H1 (cell line): ENCODE measurements at places on chromosomes 12 and 14. TPM values are rescaled to one million over a fixed set of nuclear protein-coding genes. Genes with fewer than 3 reads are reported as not detected.

- DNase-seq: no peak
These were observed 15.7 kb upstream of the ESPL1 start for GRCh38 chr12:53252349-53252916.

DNA sequence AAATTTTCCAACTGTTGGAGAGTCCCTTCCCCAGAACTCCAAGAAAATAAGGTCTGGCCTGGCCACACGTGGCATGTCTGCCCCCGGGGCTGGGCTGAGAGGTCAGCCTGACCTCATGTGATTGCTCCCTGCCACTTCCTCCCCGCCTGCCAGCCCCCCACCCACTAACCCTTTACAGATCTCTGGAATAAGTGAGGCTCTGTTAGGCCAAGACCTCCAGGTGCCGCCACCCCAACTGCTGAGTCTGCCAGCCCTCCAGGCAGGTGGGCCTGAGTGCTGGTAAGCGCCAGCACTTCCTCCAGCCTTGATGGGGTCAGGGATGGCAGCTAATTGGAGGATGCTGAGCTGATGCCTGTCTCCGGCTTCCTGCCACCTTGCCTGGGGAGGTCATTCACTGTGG, 658.4 kb downstream of the MED13L start:
- DNase-seq: no peak

DNA sequence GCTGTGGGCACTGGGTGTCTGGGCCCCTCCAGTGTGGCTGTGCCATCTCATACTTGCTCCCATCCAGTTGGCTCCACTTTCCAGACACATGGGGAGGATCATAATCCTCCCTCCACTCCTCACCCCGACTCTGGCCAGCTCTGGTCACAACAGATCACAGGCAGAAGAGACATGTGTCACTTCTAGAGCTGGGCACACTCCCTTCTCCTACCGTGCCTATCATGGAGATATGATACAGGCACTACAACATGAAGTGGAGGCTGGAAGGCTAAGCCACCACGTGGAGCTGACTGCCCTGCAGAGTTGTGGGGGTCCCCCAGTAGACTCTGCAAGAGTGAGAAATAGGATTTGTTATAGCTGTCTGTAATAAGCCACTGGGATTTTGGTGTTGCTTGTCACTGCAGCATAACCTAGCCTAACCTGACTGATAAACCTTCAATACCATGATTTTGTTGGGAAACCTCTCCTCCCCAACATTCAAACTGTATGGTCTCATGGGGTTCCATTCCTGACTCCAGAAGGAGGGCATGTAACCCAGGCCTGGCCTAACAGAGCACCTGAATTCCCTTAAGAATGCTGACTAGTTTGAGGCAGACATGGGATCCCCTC, 20.0 kb downstream of the NT5DC3 start:
- DNase-seq: no peak

DNA sequence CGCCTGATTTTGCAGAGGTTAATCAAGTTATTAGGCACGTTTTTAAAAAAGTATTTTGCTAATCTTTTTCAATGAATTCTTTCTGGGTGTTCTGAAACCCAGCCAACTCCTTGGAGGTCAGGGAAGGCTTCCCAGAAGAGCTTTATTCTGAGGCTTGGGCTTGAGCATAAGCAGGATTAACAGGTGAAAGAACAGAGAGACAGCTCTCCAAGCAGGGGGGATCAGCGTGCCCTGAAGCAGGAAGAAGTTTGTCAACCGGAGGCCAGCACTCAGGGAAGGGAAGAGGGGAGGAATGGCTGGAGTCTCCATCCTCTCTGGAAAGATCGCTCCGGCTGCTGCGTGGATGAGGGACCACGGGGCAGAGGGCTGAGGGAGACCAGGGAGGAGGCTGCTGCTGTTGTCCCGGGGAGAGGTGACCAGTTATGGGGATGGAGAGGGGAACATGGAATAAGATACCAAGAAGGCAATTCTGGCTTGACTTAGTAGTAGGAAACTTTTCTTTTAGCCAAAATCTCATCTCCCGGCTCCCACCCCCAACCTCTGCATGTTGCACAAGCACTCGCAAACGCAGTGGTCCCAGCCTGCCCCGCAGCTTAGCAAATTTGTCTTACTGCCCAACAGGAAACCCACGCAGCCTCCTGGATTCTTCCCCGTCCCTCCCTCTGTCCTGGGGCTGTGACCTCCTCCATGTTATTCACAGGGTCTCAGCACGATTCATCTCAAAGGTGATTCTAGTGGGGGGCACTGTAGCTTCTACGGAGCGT, 1.1 kb upstream of the SSH1 start:
- DNase-seq: no peak

GRCh38 chr12:128140551-128140950, 126.4 kb upstream of the TMEM132C start:
- DNase-seq: no peak

- no peak for DNase-seq
These were observed 136.3 kb downstream of the TBX3 start for GRCh38 chr12:114547636-114548035.

GRCh38 chr12:59643550-59643949, 47.7 kb downstream of the SLC16A7 start:
- DNase-seq: no peak

DNA sequence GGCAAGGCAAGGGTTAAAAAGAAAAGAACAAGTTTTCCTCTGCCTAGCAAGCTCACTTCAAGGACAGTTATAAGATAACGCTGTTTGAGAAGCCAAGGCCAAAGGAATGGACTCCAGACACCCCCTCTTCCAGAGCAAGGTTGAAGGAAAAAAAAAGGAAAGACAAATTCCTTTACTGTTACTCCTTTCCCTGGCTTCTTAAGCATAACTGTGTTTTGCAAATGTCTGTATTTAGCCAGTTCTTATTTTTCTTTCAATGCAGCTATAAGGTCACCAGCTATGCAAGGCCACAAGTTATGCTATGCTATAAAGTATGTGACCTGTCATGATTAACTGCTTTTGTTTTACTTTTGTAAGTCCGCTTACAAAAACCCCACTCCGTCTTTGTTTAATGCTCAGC, 26.6 kb downstream of the ZNF410 start:
- no peak for DNase-seq

- DNase-seq: no peak
These were observed 32.7 kb downstream of the GPHB5 start for GRCh38 chr14:63286071-63286470.

DNA sequence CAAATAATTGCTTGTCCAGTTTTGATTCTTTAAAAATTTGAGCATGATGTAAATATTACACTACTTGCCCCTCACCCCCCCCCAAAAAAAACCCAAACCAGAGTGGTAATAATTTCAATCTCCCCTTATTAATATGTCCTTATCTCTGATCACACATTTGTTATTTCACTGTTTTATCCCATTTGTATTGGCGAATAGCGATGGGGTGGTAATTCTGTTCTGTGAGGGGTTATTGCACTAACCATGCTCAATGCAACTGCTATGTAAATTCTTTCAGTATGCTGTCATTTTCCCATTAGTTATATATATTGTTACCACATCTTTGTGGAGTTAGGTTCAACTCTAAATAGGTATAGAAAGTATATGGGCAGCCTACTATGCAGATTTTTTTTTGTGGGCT, 1.1 kb downstream of the RIMKLB start:
- no peak for DNase-seq

GRCh38 chr12:114670291-114670980, 13.5 kb downstream of the TBX3 start:
- no peak for DNase-seq

- DNase-seq: no peak
These were observed 48.2 kb upstream of the ATP2B1 start for GRCh38 chr12:89756585-89757398.

DNA sequence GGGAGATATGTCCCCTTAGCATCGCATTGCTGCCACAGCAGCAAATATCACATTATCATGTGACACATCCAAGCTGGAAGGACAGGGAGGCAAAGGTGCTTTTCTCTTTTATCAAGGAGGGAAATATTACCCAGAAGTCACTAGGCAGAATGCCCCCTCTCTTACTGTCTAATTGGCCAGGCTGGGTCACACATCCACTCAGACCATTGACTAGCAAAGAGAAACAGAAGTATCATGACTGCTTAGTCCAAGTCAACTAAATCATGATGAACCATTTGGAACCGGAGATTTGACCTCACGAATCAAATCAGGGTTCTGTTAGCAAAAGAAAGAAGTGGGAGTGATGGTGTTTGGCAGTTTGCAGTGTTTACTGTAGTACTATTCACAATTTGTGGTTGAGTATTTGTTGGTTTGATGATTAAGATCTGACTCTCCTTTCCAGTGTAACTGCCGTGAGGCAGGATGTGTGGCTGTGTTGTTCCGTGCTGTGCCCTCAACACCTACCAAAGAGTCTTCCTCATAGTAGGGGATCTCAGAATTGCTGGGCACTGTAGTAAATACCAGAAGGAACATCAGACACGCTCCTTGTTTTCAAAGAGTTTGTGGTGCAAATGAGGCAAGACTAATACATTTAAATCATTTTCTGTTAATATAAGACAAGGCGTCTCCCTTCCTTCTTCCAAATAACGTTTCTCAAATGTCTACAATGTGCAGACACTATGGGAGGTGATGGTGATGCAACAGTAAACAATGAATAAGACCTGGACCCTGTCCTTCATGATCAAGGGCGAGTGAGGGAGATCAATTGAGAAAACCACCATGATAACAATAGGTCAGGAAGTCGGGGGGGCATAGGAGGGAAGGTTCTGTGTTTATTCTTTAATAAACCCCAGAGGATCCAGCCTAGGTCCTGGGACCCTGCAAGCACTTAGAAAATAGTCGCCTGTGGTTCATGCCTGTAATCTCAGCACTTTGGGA, 194.4 kb upstream of the CRY1 start:
- no peak for DNase-seq

- no peak for DNase-seq
These were observed 4.8 kb downstream of the CD163 start for GRCh38 chr12:7498809-7499208.

DNA sequence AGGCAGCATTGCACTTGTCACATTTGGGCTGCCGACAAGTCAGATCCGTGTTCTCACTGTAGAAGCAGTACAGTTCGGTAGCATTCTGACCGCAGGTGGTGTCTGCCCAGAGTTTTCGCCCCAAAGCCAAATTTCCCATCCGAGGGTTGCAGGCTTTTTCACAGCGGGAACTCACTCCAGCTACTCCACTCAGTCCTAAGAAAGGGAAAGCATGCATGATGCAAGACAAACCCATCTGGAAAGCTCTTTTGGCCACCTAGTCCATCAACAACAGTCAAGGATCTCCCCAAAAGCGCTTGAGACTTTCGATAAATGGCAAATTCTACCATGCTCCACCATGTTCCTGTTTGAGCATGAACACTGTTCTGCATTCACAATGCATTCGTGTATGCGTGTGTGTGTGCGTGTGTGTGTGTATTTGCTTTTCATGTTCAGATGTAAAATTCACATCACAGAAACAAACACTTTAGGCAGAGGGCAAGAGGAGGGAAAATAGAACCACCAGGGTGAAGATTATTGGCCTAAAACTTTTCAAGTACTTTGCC, 3.2 kb downstream of the NTN4 start:
- no peak for DNase-seq

Gene JAG2
- 6.2 and 8.9 TPM in 2 replicates for total RNA-seq

Gene MAGOHB
- total RNA-seq: 51.9 and 53.7 TPM in 2 replicates

Gene TAS2R42
- not detected in 2 replicates for total RNA-seq
